Fibroblast of lung (primary cell): ENCODE measurements at places on chromosomes 6 and 20. TPM values are rescaled to one million over a fixed set of nuclear protein-coding genes. Genes with fewer than 3 reads are reported as not detected.

DNA sequence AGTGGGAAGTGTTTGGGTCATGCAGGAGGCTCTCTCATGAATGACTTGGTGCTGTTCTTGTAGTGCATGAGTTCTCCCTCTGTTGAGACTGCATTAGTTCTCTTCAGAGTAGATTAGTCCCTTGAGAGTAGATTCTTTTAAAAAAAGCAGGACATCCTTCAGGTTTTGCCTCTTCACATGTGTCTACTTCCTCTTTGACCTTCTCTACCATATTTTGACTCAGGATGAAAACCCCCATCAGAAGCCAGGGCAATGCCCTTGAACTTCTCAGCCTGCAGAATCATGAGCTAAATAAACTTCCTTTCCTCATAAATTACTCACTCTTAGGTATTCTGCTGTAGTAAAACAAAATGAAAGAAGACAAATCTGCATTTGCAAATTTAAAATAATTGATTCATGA is 170.3 kb downstream of the CD109 start:
- DNase-seq: no peak

GRCh38 chr6:54900666-54901065 is 54.1 kb downstream of the FAM83B start:
- DNase-seq: no peak

Gene FITM2
- total RNA-seq: 5.1 and 8.6 TPM in 2 replicates

Gene GNAS-AS1
- 0.33 and 0.51 TPM in 2 replicates for total RNA-seq

GRCh38 chr6:111428811-111429210 is 54.2 kb downstream of the REV3L start:
- no peak for DNase-seq

- DNase-seq: no peak
Measured at GRCh38 chr20:16005915-16006493, 567.2 kb downstream of the KIF16B start.

- DNase-seq: peak; percentile 61
Measured at GRCh38 chr6:132399376-132400074, 1.8 kb downstream of the MOXD1 start.

GRCh38 chr6:169397684-169398083 is 144.0 kb upstream of the THBS2 start:
- DNase-seq: no peak

Gene DDX43
- total RNA-seq: 2.0 and 3.1 TPM in 2 replicates

DNA sequence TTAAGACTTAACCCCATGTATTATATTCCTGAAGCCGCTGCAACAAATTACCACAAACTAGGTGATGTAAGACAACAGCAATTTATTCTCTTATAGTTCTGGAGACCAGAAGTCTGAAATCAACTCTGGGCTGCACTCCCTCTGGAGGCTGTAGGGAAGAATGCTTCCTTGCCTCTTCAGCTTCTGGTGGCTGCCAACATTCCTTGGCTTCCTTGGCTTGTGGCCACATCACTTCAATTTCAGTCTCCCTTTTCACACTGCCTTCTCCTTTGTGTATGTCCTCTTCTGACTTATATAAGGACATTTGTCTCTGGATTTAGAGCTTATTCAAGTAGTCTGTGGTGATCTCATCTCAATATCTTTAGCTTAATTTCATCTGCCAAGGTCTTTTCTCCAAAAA is 141.6 kb downstream of the DHX35 start:
- DNase-seq: peak; percentile 9

GRCh38 chr20:2005831-2006426 is 12.1 kb upstream of the PDYN start:
- peak; percentile 36 for DNase-seq

DNA sequence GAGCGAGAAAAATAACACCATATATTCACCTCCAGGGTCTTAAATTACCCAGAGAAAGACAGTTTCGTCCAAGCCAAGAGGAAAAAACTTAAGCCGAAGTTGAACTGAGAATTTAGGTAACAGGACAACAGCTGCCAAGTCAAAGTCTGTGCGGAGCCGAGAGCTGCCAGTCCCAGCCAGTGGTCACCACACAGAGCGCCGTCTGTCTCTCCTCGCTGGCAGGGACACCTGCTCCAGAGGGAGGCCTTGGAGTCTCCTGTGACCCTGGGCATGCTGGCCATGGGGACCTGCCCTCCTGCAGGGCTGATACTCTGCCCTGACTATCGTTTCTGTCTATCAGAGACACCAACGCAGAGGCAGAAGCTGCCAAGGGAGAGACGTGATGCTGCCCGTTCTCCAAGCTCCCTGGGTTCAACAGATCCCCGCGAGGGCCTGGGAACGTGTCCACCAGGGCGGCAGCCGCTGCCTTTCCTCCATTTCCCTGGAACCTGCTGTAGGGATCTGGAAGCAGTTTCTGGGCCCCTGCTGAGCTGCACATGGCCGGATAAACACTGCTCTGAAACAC is 341.3 kb downstream of the SMOC2 start:
- DNase-seq: no peak

DNA sequence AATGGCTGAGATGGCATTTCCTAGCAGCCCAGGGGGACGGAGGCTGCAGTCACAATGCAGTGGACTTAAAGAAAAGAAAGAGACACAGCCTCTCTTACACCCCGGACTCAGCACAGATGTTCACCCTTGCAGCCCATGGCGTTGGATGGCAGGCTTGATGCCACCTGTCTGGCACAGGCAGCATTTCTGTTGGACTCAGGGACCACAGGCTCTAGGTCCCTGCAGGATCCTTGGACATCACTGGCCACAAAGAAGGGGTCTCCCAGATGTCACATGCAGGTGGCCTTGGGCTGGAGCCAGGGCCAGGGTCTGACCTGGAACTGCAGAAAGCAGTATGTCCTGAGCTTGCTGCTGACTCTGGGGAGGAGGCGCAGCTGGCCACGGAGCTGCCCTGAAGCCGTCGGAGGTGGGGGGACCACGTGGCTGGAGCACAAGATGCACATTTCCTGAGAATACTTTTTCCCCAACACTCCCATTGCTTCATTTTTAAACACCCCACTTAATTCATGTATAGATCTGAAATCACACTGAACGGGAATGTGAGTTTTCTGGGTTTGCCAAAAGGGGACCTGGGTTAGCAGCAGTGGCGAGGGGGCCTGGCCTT is 102.3 kb upstream of the SULF2 start:
- no peak for DNase-seq

Gene TRAPPC3L
- total RNA-seq: under 0.01 TPM in 2 replicates

Gene RNASET2
- total RNA-seq: 18.0 and 24.7 TPM in 2 replicates

DNA sequence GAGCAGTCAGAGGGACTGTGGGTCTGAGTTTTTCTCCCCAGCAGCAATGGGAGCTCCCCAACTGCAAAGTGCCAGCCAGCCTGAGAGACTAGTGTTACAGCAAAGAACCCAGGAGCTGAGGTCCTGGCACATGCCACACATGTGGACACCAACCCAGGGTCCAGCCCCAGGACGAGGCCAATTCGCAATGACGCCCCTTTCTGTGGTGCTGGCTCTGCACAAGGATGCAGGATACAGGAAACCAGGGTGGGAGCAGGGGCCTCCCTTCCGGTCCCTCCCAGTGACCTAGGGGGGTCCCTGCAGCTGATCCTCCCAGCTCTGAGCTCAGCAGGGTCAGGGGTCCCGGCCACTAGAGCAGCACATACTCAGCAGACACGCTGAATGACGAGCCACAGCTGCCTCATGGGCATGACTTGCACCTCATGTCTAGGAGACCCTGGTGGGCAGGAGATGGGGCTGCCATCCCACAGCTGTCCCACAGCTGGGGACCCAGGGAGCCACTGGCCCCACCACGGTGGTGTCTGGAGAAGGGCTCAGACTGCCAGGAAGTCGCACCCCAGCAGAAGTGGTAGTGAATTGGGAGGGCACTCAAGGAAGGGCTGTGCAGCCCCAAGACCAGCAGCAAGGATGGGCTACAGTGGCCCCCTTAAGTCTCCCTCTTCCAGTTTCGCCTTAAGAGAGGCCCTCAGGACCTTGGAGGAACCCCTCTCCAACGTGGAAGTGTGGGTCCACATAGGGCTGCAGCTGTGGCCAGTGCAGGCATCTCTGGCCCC is 3.6 kb downstream of the ARFRP1 start:
- no peak for DNase-seq

GRCh38 chr6:32234934-32235333 is 11.1 kb upstream of the NOTCH4 start:
- no peak for DNase-seq

GRCh38 chr20:49149281-49150045 is 38.7 kb downstream of the STAU1 start:
- DNase-seq: no peak

Gene SLC12A5
- 0.26 and 0.50 TPM in 2 replicates for total RNA-seq

- DNase-seq: peak; percentile 75
Measured at GRCh38 chr6:116840091-116840490, 11.2 kb upstream of the GPRC6A start.

Gene CDH26
- total RNA-seq: 0.26 and 0.50 TPM in 2 replicates

Gene CLIC5
- not detected in 2 replicates for total RNA-seq

DNA sequence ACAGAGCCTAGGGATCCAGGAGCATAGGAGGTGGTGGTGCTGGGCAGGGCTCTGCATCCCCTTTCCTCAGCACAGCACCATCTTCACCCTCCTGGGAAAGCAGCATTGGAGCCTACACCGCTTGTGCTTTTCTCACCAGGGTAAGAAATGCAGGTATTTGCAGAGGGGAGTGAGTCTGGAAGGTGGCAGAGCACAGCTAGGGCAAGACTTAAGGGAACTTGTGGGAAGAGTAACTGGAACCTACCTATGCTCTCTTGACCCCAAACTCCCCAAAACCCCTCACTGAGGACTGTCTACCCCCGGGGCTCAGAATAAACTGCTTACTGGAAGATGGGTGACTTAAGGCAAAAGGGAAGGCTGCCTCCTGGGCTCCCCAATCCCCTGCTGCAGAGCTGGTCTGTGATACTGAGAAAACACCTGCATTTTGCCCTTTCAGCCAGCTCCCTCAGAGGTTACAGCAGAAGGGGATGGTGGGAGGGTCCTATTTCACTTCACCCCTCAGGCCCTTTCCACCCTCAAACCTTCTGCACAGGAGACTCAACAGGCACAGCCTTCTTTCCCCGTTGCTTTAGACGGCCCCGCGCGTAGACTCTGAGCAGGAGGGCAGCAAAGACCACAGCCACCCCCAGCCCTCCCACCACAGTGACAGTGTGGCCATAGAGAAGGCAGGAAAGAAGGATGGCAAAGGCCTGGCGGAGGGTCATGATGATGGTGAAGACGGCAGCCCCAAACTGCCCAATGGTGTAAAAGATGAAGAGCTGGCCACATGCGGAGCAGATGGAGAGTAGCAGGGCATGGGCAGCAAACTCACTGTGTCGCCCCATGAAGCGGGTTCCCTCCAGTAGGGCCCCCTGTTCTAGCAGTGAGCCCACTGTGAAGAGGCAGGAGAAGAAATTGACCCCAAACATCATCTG is 2.9 kb downstream of the SLC35B2 start:
- DNase-seq: no peak

Gene STK38
- total RNA-seq: 17.7 and 26.9 TPM in 2 replicates

Gene ADGRG6
- 30.0 and 49.9 TPM in 2 replicates for total RNA-seq

Gene C6orf15
- total RNA-seq: not detected in 2 replicates

DNA sequence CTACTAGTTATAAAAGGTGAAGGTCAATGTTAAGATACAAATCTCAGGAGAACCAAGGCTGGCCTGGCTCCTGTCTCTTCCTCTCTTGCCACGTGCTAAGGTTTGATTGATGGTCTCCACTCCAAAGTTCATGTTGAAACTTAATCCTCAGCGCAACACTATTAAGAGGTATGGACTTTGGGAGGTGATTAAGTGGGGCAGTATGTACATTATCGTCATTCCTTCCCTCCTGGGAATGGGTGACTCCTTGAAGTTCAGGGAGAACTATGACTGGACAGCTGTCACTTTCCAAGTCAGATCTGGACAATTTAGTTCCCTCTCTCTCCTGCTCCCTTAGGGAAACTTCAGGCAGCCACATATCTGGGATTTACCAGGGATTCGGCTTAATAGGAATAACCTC is 50.5 kb downstream of the KCNK5 start:
- no peak for DNase-seq
